ENCODE measurements at places on chromosomes 1 and 21.

- no peak for DNase-seq
These were observed 53.0 kb upstream of the DUSP10 start for GRCh38 chr1:221794935-221795334.

- no peak for DNase-seq
These were observed 6.7 kb upstream of the TEX35 start for GRCh38 chr1:178506177-178506576.

GRCh38 chr1:236141447-236142252 is 689 bp upstream of the GPR137B start:
- DNase-seq = no peak

DNA sequence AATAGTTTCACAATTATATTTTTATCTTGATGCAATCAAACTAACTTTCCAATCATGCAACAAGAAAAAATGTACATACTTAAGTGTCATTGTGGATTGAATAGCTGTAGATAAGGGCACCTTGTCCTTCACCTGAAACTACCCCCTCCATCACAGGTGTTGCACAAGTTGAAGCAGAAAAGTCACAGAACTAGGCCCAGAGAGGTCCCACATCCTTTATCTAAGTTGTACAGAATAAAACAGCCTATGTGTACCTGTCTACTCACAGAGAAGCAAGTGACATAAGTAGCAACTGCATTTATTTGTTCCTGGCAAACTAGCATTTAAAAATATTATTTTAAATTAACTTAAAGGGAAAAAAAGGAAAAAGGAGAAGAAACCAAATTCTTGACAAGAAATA is 256.8 kb downstream of the FAF1 start:
- DNase-seq = no peak

- DNase-seq = no peak
These were observed 53.2 kb upstream of the RAB4A start for GRCh38 chr1:229217716-229218115.

DNA sequence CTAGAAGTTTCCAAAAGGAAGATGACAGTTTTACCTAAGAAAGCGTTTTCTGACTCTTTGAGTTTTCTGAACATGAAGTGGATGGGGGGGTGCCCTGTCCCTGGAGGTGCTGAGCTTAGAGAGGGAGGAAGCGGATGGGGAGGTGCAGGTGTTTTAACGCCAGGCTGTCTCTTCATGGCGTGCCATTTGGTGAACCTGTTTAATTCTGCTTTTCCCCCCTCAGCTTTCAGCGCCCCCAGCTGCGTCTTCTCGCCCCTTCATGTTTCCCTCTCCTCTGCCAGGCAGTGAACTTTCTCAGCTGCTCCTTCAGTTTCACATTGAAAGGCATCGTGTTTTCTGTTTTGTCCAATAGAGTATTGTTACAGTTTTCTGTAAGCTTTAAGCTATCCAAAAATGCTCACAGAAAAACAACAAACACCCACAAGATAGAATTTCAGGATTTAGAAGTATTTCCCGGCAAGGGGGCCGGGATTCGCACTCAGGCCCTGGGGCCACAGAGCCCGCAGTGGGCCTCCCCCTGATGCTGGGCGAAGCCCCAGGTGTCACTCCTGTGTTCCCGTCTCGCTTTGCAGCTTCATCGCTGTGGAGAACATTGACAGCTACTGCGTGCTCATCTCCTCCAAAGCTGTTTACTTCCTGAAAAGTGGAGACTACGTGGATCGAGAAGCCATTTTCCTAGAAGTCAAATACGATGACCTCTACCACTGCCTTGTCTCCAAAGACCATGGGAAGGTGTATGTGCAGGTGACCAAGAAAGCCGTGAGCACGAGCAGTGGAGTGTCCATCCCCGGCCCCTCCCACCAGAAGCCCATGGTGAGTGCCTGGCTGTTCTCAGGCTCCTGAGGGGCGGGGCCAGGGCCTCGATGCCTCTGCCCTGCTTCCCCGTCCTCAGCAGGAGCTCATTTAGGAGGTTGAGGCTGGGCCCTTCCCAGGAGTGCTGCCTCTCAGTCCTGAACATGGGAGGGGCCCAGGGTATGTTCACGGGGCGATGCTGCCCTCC is 111.4 kb downstream of the DHRS3 start:
- no peak for DNase-seq
